WTC11 (cell line): ENCODE measurements at places on chromosomes 12 and 14. TPM values are rescaled to one million over a fixed set of nuclear protein-coding genes. Genes with fewer than 3 reads are reported as not detected.

DNA sequence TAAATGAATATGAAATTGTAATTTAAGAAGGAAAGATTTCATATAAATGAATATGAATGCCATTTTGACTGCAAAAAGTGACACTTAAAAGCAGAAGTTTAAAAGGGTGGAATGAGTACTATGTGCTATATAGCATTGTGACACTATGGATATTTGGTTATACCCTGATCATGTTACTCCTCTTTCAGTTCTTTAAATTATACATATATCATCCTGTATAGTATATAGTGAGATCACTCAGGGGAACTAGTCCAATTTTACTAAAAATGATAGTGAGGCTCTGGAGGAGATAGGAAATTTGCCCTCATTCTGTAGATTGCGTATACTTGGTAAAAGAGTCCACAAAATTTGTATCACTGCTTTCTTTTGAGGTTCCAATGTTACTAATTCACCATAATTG, 155.7 kb upstream of the BTG1 start:
- no peak for DNase-seq

GRCh38 chr12:713281-713875, 39.0 kb upstream of the WNK1 start:
- DNase-seq = no peak

DNA sequence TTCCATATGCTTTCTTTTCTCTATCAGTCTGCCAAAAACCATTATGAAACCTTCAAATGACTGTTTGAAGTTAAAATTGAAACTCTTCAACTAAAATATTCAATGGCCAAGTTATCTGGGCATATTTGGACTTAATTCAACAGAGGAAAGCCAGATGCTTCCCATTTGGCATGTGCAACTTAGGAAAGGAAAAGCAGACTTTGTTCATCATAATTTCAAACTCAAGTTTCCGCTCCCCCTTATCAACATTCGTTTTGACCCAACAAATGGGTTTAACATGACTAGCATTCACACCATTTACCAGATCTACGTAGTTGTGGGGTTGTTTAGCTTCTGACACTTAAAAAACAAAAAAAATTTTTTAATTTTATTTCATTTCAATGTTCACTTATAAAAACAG, 75.7 kb downstream of the PLEKHG7 start:
- no peak for DNase-seq

DNA sequence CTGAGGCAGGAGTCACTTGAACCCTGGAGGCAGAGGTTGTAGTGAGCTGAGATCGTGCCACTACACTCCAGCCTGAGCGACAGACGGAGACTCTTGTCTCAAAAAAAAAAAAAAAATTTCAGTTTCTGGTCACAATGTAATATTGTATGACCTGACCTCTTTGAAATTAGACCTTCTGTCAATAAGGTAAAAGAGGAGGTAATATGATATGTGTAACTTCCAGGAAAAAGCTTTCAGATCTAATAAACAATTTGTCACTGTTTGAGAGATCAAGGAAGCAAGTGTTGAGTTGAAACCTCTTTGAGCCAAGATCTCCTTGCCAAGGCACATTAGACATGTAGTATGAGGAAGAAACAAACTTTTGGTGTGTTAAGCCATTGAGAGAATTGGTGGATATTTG, 101.7 kb upstream of the ATF7IP start:
- no peak for DNase-seq

- no peak for DNase-seq
These were observed 27.1 kb upstream of the TMTC2 start for GRCh38 chr12:82659343-82660207.

- peak; percentile 50 for DNase-seq
These were observed at the start of gene CLEC14A for GRCh38 chr14:38255673-38256532. TSS of gene CLEC14A (minus strand) at chr14:38256093. CDS start at chr14:38256022, 71 bp downstream.

DNA sequence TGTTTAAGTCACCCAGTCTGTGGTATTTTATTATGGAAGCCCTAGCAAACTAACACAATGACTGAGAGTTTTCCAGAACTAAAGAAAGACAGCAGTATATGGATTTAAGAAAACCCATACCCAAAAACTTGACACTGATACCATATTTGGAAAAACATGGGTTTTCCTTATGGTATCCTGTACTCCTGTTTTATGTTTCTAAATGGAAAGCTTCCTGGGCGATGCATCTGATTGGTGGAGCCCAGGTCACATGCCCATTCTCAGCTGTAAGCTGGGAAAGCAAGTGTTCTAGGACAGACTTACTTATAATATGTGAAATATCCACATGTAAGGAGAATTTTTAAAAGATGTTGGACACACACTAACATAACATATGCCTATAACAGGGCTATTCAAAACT, 4.5 kb upstream of the RNASE4 start:
- DNase-seq = peak; percentile 42

DNA sequence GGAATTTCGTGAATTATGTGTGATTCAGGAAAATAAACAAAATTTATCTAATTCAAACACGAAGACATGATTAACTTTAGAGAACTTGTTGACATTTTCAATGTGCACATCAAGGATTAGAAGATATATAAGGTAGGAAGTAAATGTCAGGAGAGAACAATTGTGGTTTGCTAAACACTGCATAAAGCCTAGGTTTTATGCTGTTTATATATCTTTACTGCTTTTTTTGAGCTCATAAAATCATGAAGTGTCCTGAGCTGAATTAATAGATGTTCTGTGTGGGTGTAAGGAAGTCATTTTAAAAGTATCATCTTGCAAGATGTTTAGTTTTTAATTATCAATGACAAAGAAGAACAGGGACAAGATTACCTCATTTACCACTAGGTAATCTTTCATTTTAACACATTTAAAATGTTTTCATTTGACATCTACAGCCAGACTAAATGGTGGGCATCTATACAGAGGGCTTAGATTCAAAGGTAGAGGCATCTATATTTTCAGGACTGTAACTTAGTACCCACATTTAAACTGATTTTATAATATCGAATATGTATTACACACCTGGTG, 382.8 kb downstream of the ADAMTS20 start:
- no peak for DNase-seq

GRCh38 chr14:67881225-67881624, 61.6 kb downstream of the RAD51B start:
- no peak for DNase-seq

DNA sequence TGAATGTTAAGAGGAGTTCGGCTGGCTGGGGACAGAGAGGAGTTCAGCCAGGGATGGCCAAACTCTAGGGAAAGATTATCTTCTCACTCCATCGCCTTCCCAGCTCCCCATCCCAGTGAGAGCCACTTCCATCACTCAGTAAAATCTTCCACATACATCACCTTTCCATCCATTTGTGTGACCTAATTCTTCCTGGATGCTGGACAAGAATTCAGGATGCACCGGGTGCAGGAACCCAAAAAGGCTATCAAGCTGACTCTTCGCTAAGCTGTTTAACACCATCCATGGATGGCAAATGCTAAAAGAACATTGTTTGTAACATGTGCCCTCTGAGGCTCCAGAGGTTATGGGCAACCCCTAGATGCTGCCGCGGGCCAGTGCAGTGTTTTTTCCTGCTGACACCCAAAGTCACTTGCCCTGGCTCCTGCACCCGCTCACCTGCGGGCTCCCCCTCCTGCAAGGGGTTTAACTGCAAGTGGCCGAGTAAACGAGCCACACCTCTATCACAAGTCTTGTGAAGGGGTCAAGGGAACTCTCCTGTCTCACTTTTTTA, 216.0 kb upstream of the NPAS3 start:
- no peak for DNase-seq

DNA sequence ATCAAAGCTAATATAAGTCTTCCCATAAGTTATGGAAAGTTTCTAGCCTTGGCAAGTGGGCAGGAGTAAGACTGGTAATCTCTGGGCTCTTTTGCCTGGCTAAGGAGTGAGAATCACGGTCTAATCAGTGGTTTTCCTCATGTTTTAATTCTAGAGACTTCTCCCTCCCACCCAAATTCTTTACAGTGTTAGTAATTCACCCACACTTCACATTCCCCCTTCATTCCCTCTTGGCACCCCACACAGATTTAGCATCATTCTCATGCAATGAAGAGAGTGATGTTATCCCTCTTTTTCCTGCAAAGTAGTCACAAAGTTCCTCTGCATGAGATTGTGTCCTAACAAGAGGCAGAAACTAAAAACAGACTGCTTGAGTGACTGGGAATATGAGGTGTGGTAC, 28.6 kb upstream of the CACNA2D4 start:
- DNase-seq = no peak

GRCh38 chr14:100297320-100298300, 8.6 kb downstream of the SLC25A29 start:
- no peak for DNase-seq

- no peak for DNase-seq
These were observed 705.1 kb downstream of the MED13L start for GRCh38 chr12:115572440-115572839.

DNA sequence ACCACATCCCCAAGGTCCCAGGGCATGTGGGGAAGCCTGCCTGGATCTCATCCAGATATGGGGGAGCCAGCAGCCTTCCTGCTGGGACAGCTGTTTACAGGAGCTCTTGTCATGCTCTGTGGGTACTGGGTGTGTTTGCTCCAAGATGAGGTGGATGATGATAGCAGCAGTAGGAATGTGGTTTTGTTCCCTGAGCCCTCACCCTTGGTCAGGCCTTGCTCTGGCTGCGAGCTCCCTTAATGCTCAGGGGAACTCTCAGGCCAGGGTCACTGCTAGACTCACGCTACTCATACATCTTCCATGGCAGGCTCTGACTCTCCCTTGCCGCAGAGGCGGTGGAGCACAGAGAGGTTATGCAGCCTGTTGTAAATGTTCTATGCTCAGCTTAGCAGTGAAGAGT, 990.3 kb downstream of the AACS start:
- DNase-seq = no peak

DNA sequence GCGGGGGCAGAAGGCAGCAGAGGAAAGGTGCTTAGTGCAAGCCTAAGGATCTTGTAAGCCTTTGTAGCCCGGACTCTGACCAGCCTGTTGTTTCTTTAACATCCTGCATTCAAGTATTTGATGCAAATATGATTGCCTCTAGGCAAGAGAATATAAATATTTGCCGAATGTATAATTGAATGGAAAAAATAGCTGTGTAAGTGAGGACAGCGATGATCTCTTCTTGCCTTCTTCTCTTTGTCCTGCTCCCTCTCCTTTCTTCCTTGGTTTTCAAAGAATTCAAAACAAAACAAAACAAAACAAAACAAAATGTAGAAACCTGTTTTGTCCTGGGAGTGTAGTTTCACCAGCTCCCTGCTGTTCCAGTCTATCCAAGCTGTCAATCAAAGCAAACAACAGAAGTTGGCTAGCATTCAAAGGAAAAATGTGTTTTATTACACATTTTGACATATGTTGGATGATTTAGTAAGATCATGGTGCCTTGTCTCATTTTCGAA, 74.9 kb upstream of the CPM start:
- DNase-seq = no peak

DNA sequence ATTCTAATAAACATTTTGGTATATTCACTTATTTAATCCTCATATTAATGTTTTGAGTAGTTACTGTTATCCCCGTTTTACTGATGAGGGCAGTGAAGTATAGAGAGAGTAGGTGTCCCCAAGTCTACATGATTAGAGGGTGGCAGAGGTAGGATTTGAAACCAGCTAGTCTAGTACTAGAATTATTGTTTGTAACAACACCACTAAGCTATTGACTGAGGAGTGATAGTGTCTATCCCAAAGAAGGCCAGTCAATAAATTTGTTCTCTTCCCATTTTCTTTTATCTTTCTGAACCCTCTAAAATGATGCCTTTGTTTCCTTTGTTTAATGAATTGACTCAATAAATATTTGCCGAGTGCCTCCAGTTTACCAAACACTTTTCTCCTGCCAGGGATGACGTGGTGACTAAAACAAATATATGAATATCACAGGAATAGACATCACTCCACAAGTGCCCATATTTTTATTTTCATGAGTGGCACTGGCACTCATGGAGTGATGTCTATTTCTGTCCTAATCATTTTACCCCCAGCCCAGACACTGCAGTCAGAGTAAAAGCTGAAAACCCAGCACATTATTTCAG, 247.5 kb downstream of the SLC16A7 start:
- no peak for DNase-seq

DNA sequence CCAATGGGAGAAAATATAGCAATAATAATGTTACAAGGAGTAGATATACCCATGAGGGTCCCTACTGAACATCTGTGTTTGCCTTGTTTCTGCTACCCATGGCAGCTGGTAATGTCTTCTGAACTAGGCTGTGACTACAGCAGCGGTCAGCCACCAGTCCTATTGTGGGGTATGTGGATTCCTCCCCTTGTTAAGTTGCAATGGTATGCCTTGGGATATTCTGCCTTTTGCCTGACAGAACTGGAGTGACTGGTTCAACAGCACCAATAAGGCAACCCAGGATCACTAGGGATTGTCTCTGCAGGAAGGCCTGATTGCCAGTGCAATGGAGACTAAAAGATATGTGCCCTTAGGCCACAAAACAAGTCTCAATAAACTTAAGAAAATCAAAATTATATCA, 9.7 kb upstream of the ATL1 start:
- DNase-seq = no peak

GRCh38 chr12:13038491-13039161, 5.6 kb upstream of the FAM234B start:
- DNase-seq = no peak

GRCh38 chr12:32402946-32403345, 3.6 kb downstream of the FGD4 start:
- DNase-seq = no peak

GRCh38 chr14:85325134-85326017, 204.6 kb upstream of the FLRT2 start:
- no peak for DNase-seq

Gene MYO1H
- 0.44 to 0.60 TPM (median 0.50 TPM) in 3 replicates for total RNA-seq

Gene SSTR1
- 1.7 to 1.9 TPM (median 1.7 TPM) in 3 replicates for total RNA-seq

Gene FAM186B
- total RNA-seq = 0.16 to 0.39 TPM (median 0.21 TPM) in 3 replicates

Gene SLC39A2
- 0.14 TPM in 1 of 3 replicates, not detected in the others for total RNA-seq

Gene COX8C
- not detected in 3 replicates for total RNA-seq

Gene ASIC1
- 3.9 to 4.9 TPM (median 4.5 TPM) in 3 replicates for total RNA-seq

Gene ATG2B
- total RNA-seq = 10.0 to 10.3 TPM (median 10.3 TPM) in 3 replicates

Gene TMEM63C
- total RNA-seq = 3.6 to 8.8 TPM (median 6.0 TPM) in 3 replicates

Gene PLEKHH1
- total RNA-seq = 45.4 to 49.8 TPM (median 48.3 TPM) in 3 replicates

Gene POTEG
- not detected in 3 replicates for total RNA-seq
